ENCODE measurements at places on chromosomes 1 and 21. TPM values are rescaled to one million over a fixed set of nuclear protein-coding genes. Genes with fewer than 3 reads are reported as not detected.
A peak's percentile ranks its signal among the peaks of the same experiment; 100 is the strongest.

Gene LHX4
- not detected for total RNA-seq

Gene REN
- 0.89 TPM for total RNA-seq

DNA sequence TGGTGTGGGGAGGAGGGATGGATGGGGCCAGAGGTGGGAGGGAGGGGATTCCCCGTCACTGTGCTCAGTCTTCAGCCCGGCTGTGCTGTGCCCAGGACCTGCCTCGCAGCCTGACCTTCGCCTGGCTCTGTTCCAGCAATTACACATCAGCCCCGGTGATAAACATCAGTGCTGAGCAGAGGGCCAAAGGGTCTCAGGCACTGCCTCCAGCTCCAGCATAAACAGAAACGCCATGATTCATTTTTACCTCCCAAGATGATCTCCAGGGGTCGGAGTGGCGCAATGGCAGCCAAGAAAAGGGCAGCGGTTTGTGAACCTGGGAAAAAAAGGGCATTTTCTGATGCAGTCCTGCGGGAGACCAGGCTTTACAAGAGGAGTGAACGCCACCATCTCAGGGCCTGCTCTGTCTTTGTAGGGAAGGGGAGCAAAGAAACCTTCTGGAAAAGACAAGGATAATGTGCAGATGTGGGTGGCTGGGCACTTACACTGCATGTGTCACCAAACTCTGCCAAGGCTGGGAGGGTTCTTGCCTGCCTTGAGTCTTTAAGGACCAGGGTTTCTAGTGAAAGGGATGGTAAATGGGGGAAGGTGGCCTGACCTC is 28.1 kb downstream of the SHISA4 start:
- peak; percentile 91 for DNase-seq

- DNase-seq: no peak
Measured at GRCh38 chr1:200740571-200741208, 2.0 kb downstream of the CAMSAP2 start.

DNA sequence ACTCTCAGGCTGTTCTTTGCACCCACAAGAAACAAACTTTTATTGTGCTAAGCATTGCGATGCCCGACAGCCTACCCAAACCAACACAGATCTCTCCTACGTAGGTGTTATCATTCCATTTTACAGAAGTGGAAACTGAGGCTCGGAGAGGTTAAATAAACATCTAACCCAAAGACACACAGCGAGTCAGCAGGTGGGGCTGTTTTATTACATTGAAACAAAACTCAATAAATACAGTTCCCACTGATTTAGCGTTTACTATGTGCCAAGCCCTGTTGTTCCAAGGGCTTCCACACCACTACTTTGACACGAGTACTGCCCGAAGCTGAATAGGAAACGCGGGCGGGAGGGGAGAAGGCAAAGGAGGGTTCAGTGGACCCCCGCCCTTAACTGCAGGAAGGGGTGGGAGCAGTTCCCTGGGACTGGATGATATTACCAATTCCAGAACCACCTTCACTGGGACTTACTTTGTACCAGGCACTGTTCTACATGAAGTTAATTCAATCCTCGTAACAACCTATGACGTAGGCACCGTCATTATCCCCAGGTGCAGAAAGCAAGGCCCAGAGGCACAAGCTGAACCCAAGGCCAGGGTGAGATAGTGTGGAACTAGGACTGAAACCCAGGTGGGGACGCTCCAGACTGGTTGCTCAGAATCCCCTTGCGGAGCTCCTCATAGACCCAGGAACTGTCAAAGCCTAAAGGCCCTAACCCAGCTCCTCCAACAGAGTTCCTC is 19.3 kb upstream of the ALDH4A1 start:
- no peak for DNase-seq
